ENCODE measurements at places on chromosomes 6 and 20.
A peak's percentile ranks its signal among the peaks of the same experiment; 100 is the strongest.

GRCh38 chr6:30591008-30591407 is 19.8 kb downstream of the ABCF1 start:
- no peak for DNase-seq

GRCh38 chr6:166541366-166541765 is 45.1 kb downstream of the RAMACL start:
- DNase-seq = no peak

- no peak for DNase-seq
Observed at GRCh38 chr6:11613336-11613735, 75.8 kb downstream of the TMEM170B start.

- DNase-seq = no peak
Observed at GRCh38 chr6:122753000-122753687, 26.4 kb upstream of the FABP7 start.

DNA sequence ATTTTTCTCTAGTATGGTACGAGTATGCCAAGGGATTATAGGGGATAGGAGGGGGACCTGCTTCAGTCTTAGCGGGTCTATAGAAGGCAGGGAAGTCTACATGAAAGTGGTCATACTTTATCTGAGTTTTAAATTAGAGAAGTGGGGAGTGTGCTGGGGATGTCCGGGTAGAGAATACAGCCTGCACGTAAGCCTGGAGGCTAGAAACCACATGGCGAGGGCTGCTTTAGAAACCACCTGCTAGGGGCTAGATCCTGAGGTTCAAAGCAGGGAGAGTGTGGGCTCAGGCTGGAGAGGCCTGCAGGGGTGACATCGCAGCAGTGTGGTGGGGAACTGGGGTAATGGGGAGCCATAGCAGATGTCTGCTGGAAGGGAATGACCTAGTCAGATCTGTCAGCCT is 85.2 kb downstream of the VEGFA start:
- no peak for DNase-seq

DNA sequence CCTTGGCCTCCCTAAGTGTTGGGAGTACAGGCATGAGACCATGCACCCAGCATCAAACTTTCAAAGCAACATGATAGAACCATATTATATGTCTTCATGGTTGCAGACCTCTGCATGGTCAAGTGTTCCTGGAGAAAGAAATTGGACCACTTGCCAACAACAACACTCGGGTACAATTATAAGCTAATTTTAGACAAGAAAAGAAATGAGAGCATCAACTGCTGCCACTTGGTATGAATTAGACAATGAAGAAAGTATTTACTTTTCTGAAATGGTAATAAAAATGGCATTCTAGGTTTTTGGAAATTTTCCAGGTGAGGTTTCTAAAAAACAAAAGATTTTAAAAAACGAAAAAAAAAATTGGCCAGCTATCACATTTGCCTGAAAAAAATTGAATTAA is 7.7 kb upstream of the PM20D2 start:
- no peak for DNase-seq

GRCh38 chr6:168100011-168100802 is 21.2 kb upstream of the FRMD1 start:
- DNase-seq = no peak

DNA sequence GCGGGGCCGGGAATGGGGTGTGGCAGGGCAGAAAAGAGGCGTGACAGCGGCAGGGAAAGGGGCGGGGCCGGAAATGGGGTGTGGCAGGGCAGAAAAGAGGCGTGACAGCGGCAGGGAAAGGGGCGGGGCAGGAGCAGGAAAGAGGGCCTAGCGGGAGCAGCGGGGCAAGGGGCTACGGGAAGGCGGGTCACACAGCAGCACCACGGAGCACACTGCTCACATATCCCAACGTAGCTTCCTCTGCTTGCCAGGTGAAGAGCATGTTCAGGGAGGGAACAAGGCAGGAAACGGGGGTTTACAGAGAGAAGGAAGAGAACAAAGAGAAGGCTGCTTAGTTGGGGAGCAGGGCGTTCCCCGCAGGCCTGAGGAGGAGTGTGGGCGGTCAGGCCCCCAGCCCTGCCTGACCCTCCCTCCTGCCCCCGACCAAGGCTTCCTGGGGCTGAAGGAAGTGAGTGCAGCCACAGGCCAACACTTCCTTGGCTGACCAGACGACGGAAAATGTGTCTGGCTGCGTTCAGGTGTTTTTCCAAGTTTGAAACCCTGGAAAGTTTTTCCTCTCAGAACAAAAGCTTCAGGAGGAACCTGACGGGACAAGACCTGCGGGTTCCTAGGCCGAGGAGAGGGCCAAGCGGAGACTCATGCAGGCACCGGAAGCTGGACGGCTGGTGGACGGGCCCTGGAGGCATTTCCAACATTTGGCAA is 13.8 kb downstream of the UCKL1 start:
- DNase-seq = no peak

DNA sequence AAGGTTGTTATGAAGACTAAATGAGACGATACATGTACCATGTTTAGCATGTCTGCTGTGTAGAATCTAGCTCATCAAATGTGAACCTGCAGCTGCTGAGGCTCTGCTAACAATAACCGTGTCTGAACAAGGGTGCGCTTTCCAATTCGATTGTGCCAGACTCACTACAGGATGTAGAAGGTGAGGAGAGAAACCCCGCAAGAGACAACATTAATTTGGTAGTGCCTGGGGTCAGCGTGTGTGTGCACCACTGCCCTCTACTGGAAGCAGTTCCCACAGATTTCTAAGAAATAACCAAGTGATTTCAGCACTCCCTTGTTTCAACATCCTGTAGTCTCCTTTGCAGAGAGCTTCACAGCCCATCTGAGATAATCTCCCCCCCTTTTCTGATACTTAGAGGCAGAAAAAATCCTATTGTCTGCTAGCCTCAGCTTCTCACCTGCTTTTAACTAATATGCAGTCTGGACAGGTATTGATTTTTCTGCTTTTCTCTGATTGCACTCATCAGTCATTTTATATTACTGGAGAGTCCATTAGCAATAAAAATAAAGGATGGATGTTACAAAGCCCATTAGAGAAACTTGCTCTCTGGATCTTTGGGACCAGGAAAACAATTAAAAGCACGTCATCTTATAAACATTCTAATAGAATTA is 96.7 kb upstream of the BACH2 start:
- peak; percentile 33 for DNase-seq

- no peak for DNase-seq
Observed at GRCh38 chr20:46304852-46305251, 3.4 kb downstream of the CDH22 start.

GRCh38 chr20:21189761-21190523 is 64.1 kb downstream of the KIZ start:
- DNase-seq = no peak

- no peak for DNase-seq
Observed at GRCh38 chr20:24971376-24972101, 21.0 kb downstream of the APMAP start.

Data from stimulated activated CD4-positive, alpha-beta T cell treated with anti-CD3 and anti-CD28 coated beads, Interleukin-1b, Interleukin-23, amount 100 ng/mL, for 1 hour (primary cell).